ENCODE measurements at places on chromosomes 1 and 21.

DNA sequence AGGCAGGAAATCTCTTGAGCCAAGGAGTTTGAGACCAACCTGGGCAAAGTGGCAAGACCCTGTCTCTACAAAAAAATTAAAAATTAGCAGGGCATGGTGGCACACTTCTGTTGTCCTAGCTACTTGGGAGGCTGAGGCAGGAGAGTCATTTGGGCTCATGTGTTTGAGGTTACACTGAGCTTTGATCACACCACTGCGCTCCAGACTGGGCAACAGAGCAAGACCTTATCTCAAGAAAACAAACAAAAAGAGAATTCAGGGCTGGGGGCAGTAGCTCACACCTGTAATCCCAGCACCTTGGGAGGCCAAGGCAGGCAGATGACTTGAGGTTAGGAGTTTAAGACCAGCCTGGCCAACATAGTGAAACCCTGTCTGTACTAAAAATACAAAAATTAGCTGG, 17.8 kb upstream of the SLC16A1 start:
- DNase-seq, result no peak

DNA sequence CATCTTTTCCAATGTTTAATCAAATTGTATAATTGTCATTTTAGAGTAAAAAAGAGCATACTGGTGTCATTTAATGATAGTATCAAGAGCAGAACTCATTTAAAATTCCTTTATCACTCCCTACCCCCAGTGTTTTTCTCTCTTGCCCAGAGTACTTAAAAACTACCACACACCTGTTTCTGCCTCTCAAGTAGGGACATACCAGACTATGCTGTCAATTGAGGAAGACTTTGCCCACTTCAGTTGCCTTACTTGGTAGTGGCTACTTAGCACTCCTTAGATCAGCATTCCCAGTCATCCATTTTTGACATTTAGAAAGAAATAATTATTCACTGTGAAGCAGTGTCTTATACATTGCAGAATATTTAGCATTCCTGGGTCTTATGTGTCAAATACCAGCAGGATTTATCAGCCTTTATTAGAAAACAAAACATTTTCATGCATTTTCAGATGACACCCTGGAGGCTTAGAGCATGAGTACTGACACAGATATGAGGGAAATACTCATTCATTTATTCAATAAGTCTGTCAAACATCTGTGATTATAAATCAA, 127.5 kb upstream of the RGS1 start:
- DNase-seq, result no peak

- DNase-seq, result no peak
Measured at GRCh38 chr1:23963617-23964234, 4.1 kb downstream of the PNRC2 start.

- no peak for DNase-seq
Measured at GRCh38 chr1:198113342-198113750, 43.5 kb upstream of the NEK7 start.

DNA sequence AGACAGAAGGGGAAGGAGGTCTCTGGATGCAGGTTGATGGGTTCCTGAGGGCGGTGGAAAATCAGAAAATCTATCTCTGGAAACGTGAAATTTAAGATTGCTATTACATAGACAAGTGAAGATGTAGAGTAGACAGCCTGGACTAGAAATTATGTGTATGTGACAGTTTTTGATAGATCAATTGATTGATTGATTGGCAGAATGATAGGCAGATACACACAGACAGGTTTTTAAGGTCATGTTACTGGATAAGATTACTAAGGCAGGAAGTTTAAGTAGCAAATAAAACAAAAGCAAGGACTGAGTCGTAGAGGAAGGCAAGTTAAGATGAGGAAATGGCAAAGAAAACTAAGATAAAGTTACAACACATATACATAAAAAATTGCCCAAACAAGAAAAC, 124.7 kb downstream of the RGS21 start:
- no peak for DNase-seq

DNA sequence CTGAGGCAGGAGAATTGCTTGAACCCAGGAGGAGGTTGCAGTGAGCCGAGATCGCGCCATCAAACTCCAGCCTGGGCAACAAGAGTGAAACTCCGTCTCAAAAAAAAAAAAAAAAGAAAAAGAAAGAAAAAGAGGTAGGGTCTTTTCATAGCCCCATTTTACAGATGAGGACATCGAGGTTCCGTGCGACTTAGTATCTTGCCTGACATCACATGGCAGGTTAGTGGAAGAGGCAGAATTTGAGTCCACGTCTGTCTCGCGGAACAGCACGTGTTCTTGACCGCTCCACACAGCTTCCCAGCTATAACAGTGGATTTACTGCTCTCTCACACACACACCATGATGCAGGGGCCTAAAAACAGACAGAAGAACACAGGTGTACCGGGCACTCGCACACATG, 1.1 kb downstream of the CTRC start:
- no peak for DNase-seq

DNA sequence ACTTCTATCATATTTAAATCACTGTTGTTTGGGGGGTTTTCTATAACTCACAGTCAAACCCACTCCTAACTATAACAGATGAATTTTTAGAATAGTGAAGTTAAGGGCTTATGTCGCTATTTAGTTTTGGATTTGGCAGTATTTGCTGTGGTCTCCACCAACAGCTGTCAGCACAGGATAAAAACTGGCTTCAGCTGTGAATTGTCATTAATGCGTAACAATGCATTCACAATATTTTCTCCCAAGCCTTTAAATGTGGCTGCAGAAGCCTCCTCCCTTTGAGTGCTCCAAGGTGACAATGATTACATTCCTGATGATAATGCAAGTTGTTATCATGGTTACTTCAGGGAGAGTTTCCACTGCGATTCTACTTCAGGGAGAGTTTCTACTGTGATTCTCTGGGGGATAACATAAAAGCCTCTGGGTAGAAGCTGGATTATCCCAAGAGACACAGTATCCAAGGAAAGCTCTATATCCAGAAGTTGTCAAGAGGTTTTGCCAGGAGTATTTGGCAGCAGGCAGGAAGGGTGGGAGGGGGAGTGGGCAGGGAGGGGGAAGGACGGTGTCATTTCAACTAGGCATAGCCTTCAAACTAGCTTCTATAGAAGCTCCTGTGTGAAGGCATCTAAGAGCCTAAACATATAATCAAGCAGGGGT, 14.9 kb upstream of the SMIM12 start:
- no peak for DNase-seq
